ENCODE measurements at places on chromosomes 3 and 15.

DNA sequence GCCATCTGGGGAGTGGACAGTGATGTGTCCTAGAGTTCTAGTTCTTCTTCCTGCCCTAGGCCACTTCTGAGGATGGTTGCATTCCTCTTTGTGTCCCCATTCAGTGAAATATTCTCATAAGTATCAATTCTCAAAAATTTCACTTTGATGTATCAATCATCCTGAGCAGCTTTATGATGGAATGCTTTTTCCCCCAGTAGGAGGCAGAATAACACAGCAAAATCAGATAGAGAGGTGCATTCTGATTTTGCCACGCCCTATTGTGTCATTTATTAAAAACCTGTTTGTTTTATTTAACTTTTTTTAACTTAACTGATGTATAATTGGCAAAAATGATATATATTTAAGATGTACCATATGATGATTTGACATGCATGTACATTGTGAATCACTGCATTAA, 656.0 kb upstream of the GRM7 start:
- DNase-seq: no peak

- DNase-seq: no peak
These were observed 27.6 kb downstream of the XYLB start for GRCh38 chr3:38374221-38374620.

DNA sequence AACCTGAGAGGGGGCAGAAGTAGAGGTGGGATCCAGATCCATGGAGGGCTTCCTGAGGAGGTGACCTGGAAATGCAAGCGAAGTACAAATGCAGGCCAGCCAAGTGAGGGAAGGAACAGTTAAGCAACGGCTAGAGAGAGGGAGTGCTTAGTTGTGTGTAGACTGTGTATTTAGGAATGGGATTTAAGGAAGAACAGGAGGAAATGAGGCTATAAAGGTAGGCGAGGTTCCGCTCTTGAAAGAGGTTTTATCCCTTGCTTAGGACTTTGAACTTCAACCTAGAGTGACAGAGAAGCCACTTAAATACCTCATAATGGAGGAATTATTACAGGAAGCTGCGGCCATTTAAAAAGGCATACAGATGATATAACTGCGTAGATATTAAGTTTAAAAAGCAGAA, 295.1 kb downstream of the THSD4 start:
- no peak for DNase-seq

DNA sequence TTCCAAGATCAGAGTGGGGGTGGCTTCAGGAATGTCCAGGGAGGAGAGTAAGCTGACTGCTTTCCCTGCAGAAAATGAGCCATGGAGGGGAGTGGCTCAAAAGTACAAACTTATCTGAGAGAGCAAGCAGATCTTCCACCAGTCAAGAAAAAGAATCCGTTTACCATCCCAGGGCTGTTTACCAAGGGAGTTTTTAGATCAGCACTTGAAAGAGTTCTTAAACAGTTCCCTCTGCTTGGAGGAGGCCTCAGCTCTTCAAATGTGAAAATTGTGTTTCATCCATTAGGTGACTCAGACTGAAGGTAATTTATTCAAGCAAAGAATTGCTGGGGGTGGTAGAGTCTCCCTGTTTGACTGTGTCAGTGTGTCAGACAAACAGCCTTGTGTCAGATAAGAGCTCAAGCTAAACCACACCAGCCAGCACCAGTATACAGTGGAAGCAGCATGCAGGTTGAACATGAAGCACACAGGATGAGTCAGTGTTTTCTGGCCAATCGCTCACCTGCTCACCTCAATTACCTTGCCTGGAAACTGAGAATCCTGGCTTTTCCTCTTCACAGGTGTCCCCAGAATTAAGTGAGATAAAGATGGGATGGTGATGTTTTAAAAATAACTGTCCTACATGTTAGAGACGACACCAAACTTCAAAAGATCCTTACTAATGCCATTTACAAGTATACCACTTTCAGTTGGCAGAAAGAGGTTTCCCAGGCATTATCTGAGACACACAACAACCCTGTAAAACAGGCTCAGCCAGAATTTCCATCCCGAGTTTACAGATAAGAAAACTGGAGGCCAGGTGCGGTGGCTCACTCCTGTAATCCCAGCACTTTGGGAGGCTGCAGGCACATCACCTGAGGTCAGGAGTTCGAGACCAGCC, 21.7 kb downstream of the SH3BP5 start:
- DNase-seq: no peak

DNA sequence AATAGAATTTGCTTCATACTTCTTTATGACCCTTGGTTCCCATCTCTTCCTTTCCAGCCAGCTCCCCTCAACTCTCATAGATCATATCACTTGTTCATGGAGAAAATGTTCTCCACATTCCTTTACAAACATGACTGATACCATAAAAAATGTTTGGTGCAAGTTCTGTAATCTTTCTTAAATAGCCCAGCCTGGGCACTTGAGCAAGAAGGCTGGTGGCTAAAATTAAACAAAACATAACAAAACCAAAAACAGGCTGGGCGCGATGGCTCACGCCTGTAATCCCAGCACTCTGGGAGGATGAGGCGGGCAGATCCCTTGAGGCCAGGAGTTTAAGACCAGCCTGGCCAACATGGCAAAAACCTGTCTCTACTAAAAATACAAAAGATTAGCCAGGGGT, 8.9 kb upstream of the POLR2M start:
- DNase-seq: no peak

- no peak for DNase-seq
These were observed 36.7 kb downstream of the CMTM7 start for GRCh38 chr3:32428092-32429068.

GRCh38 chr15:55869660-55870059, 123.8 kb downstream of the NEDD4 start:
- DNase-seq: no peak

DNA sequence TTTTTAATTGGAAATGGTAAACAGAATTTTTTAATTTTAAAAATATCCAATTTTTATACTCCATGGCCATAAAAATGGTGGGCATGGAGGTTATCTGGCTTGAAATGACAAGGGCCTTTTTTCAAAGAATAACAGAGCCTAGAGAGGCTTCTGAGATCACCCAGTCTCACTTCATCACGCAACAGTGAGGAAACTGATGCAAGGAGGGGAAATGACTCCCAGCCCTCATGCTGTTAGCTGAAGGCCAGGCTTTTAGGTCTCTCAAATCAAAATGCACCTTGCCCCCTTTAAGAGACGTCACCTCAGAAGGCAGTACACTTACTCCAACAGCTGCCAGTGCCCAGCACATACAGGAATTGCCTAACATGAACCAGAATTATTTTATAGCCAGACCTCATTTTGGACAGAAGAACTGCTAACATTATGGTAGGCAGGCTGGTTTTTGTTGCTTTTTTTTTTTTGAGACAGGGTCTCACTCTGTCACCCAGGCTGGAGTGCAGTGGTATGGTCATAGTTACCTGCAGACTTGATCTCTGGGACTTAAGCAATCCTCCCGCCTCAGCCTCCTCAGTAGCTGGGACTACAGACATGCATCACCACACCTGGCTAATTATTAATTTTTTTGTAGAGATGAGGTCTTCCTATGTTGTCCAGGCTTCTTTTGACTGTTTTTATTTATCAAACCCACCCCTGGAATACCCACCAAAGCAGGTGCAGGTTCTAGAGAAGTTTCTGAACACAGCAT, 9.1 kb downstream of the RAB43 start:
- DNase-seq: no peak

GRCh38 chr3:57961828-57962447, 46.3 kb upstream of the FLNB start:
- DNase-seq: no peak

DNA sequence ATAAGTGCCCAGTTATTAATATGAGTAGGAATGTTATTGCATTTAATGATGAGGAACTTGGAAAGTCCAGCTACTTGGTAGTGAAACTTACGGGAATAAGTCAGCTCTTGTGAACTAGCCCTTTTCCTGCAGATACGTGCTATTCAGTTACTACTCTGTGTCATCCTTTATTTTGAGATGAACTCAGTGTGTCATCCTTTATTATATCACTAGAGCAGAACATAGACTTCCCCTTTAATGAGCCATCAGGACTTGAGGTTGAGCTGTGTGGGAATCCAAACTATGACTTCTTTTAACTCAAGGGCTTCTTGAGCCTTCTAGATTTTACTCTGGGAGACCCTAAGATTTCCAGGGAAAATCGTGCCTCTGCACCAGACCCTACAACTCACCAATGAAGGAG, 3.6 kb downstream of the ACTC1 start:
- DNase-seq: no peak

- no peak for DNase-seq
These were observed 163.1 kb downstream of the PLCL2 start for GRCh38 chr3:17047894-17048293.

DNA sequence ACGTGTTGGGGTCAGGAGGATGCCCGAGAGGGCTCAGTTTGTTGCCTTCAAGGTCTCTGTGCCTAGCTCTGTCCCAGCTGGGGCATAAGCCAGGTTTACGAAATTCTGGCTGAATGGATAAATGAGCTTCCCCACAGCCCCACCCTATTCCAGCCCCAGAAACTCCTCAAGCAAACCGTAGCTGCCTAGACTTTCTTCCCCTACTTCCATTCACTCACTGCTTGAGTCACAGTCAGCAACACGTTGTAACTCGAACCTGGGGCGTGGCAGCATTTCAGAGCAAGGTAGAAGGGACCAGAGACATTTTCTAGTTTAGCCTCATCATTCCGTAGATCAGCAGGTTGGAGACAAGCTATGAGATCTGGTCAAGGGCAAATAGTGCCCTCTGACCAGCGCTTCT, 24.2 kb downstream of the NMNAT3 start:
- DNase-seq: no peak

- no peak for DNase-seq
These were observed 1.9 kb upstream of the BLOC1S6 start for GRCh38 chr15:45585069-45585791.

DNA sequence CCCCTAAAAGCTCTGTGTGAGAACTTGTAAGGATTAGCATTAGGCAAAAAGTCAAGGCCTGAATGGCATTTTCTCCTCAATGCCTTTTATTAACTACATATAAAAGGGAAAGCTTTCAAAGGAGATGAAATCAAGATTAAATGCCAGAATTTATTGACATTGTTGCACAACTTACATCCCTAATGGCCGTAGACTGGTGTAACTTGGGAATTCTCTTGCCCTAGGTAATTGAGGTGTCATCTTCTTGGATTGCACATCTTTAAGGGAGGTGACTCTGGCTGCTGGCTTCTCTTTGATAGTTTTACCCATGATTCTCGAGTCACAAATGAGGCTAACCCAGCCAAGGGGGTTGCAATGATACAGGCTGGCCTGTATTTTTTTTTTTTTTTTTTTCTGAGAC, 249.1 kb downstream of the TBL1XR1 start:
- DNase-seq: no peak

DNA sequence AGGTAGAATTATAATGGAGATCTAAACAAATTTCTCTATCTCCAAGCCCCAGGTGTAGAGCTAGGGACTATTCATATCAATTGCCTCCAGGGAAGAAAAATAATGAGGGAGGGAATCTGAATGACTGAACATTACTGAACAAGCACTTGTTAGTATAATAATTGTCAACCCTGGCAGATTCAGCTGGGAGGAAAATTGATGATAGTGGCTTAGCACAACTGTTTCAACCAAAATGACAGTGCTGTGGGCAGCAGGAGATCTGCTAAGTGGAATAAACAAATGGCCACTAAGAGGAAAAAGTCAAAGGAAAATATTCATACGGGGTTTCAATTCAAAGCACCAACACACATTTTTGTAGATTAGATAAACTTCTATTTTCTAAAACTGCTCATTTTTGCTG, 294.9 kb upstream of the ZNF385D start:
- no peak for DNase-seq

- DNase-seq: no peak
These were observed 112.4 kb upstream of the ALDH1A3 start for GRCh38 chr15:100767001-100767825.

DNA sequence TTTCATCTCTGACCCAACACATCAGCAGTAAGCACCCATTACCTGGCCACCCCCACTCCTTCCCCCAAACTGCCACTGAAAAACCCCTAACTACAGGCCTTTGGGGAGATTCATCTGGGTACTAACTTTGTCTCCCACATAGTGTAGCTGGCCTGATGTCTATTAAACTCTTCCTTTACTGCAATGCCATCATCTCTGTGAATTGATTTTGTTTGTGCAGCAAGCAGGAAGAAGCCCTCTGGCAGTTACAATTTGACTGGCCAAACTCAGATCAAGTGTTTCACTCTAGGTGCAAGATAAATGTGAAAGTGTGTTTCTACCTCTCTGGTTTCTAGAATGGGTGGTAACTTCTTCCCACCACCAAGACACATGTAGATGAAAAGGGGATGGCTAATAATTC, 26.7 kb upstream of the OR5K4 start:
- DNase-seq: no peak

GRCh38 chr15:72358650-72359171, 17.1 kb downstream of the HEXA start:
- no peak for DNase-seq

GRCh38 chr3:187196573-187197334, 532 bp upstream of the RTP1 start:
- DNase-seq: no peak

- no peak for DNase-seq
These were observed 692.0 kb downstream of the NLGN1 start for GRCh38 chr3:174089592-174089991.

DNA sequence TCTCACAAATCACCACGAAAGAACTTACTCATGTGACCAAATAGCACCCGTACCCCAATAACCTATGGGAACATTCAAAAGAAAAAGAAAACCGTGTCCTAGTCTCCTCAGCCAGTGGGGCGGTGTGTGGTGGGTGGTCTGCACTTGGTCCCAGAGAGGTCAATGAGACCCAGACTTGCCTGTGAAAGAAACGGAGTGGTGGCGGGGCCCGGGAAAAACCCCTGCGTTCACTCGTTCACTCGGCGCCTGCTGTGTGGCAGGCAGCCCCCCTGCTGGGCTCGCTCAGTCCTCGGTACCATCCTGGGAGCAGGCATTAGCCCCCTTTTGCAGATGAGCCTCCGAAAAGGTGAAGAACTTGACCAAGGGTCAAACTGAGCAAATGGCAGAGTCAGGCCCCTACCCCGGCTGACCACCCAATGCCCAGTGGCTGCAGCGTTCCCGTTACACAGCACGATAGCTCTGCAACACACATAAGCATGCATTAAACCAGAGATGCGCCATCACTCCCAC, 36.0 kb downstream of the ZDHHC19 start:
- DNase-seq: no peak

DNA sequence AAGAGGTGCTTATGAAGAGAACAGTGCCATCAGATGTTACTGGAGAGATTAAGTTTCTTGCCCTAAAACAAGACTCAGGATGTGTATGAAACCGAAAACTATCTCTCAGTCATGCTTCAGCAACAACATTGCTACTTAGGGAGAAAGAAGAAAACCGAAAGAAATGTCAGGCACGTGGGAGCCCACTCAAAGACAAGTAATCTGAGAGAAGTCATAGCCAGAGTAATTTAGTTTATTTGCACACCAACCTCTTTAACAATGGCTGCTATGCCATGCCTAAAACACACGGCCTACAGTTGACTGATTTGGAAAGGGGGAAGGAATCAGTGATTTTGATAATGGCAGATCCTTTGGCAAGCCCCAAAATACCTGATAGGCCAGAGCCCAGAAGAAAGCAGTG, 162.9 kb downstream of the TIGIT start:
- DNase-seq: no peak

DNA sequence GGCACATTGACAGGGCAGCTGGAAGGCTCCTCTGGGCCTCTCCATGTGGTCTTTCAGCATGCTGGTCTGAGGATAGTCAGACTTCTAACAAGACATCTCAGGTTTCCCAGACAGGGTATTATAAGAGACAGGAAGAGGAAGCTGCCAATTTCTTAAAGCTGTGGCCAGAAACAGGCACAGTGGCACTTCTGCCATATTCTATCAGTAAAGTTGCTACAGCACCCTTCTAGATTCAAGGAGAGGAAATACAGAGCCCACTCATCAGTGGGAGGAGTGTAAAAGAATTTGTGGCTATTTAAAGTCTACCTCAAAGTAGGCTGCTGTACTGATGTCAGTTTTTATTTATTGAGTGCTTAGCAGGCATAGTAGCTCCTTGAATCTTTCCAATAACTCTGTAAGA, 55.5 kb downstream of the BTD start:
- DNase-seq: no peak
